Umbilical cord (tissue), 2 donors: ENCODE measurements at places on chromosomes 2 and 18. TPM values are rescaled to one million over a fixed set of nuclear protein-coding genes. Genes with fewer than 3 reads are reported as not detected.
A peak's percentile ranks its signal among the peaks of the same experiment; 100 is the strongest.

GRCh38 chr2:199261239-199261638, 196.5 kb downstream of the SATB2 start:
- peak; percentile 36 for DNase-seq

NPC1 gene
- 28.6 TPM for total RNA-seq

- DNase-seq = peak; percentile 13
These were observed 480.8 kb upstream of the KLHL29 start for GRCh38 chr2:22904126-22904684.

C2orf15 gene
- total RNA-seq = 1.7 TPM

SCN7A gene
- 2.6 TPM for total RNA-seq

GREB1L gene
- total RNA-seq = 14.9 TPM

- no peak for DNase-seq
These were observed 289.3 kb downstream of the CELF4 start for GRCh38 chr18:37276111-37276890.

ST8SIA5 gene
- total RNA-seq = 3.6 TPM

DYNC1I2 gene
- 88.8 TPM for total RNA-seq

- peak; percentile 68 for DNase-seq
These were observed 35.4 kb upstream of the WIPF1 start for GRCh38 chr2:174632841-174633622.

MYO3B gene
- 3.9 TPM for total RNA-seq

C2orf76 gene
- 12.8 TPM for total RNA-seq

PXDN gene
- total RNA-seq = 206 TPM

DNA sequence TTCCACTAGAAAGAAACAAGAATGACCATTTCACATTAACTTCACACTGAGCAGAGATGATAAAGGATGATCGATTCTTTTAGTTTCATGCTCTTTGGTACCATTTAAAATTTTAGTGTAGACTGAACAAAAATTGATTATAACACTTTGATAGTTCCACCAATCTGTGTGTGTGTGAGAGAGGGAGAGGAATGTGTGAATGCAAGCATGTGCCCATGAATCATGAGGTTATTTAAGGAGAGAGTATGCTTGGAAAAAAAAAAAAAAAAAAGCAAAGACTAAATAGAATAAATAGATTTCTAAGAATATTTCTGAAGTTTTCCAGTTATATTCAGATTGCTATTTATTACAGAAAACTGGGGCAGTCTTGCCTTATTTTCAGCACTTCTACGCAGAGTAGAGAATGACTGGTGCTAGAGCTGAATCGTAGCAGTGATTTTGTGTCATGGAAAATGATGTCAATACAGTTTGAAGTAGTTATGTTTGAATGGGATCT, 900.8 kb downstream of the SLC4A3 start:
- no peak for DNase-seq

DNA sequence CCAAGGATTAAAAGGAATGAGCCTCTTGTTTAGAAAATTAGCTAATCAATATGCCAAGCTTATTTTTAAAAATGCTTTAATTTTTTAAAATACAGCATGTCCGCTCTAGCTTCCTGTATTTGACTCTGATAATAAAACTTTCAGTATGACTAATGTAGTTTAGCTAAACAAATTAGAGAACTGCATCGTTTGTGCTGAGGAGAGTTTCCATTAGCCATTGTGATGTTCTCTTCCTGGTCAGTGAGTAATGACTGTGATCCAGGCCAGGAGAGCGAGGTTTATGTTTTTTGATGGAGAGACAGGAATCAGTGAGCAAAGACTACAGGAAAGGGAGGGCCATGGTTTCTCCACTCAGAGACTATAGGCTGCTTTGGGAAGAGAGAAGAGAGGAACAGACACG, 237.2 kb upstream of the ETAA1 start:
- peak; percentile 7 for DNase-seq

FAM124B gene
- 10.1 TPM for total RNA-seq
